ENCODE measurements at places on chromosomes 16 and 17. TPM values are rescaled to one million over a fixed set of nuclear protein-coding genes. Genes with fewer than 3 reads are reported as not detected.

TMEM235 gene
- total RNA-seq: 2.0 TPM

OTOA gene
- 0.51 TPM for total RNA-seq

RILP gene
- 63.0 TPM for total RNA-seq

PRSS33 gene
- total RNA-seq: not detected

ZNF624 gene
- total RNA-seq: 6.9 TPM

GPR142 gene
- not detected for total RNA-seq

SCARF1 gene
- 7.6 TPM for total RNA-seq

ZPBP2 gene
- not detected for total RNA-seq

USP7 gene
- total RNA-seq: 77.0 TPM

CDR2 gene
- 10.7 TPM for total RNA-seq

HOXB4 gene
- 12.2 TPM for total RNA-seq

CUEDC1 gene
- 14.8 TPM for total RNA-seq

VAT1 gene
- 312 TPM for total RNA-seq

COG8 gene
- 95.3 TPM for total RNA-seq

GGA3 gene
- total RNA-seq: 35.3 TPM

NPIPB6 gene
- 4.9 TPM for total RNA-seq

CARD14 gene
- 2.9 TPM for total RNA-seq

MYH2 gene
- total RNA-seq: 0.11 TPM

ACAP1 gene
- total RNA-seq: 1.4 TPM

FBXL20 gene
- total RNA-seq: 13.1 TPM

ELAC2 gene
- 111 TPM for total RNA-seq

STX1B gene
- total RNA-seq: 8.1 TPM

ZNF423 gene
- total RNA-seq: 14.5 TPM

NPIPA2 gene
- 2.1 TPM for total RNA-seq

IL34 gene
- total RNA-seq: not detected

WNK4 gene
- total RNA-seq: 1.6 TPM

ANKS4B gene
- total RNA-seq: not detected

ATP2C2 gene
- not detected for total RNA-seq

HEATR9 gene
- total RNA-seq: not detected

TSPAN10 gene
- 5.0 TPM for total RNA-seq

SDK2 gene
- total RNA-seq: 36.8 TPM

CACNG5 gene
- not detected for total RNA-seq

FBXL19 gene
- total RNA-seq: 55.1 TPM

THOC6 gene
- 34.8 TPM for total RNA-seq

CDH13 gene
- 4.8 TPM for total RNA-seq

MVD gene
- 159 TPM for total RNA-seq

DUS2 gene
- total RNA-seq: 21.3 TPM

HSPB9 gene
- 0.67 TPM for total RNA-seq

KRTAP1-1 gene
- not detected for total RNA-seq
